ENCODE measurements at places on chromosomes 1 and 21.

DNA sequence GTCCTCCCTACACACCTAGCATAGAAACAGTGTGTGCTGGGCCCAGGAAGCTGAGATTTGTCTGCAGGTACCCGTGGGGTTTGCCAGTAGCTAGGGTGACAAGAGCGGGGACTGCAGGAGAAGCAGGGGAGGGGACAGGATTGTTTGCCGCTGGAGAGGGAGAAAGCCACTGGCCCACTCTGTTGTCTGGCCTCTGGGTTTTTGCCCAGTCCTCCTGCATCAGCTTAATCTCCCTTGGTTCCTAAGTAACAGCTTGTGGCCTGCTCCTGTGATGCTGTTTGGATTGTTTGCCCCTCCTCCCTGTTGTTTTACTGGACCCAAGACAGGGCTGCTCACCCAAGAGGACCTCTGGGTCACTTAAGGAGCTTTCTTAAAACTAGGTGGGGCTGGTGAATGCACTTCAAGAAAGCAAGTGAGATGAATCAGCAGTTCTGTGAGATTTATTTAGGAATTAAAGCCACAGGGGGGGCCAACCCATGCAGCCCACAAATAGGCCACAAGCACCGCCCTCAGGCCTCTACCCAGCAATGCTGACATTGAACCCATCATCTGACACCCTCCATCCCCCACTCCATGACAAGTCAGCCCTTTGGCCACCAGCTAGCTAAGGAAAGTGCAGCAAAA is 142.8 kb downstream of the ZZZ3 start:
- no peak for DNase-seq

GRCh38 chr1:24421502-24421901 is 5.9 kb downstream of the NIPAL3 start:
- no peak for DNase-seq

DNA sequence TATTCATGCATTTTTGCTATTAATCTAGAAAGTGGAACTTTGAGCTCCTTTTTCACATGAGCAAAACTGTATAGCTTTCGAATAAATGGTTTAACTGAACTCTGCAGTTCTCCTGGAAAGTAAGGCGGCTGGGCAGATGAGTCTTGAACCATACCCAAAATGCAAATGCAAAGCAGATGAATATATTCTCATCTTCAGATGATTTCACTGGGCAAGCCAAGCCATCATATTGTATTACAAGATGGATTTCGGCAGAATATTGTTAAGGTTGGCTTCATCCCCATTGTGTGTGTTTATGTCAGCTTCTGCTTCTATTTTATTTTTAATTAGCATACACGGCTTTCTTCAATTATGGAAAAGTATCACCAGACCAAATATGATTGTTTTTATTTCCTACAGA is 209.6 kb downstream of the GREM2 start:
- DNase-seq = no peak

- no peak for DNase-seq
Observed at GRCh38 chr1:67939186-67939743, 106.0 kb upstream of the GNG12 start.

GRCh38 chr1:228161362-228161761 is 4.2 kb upstream of the IBA57 start:
- no peak for DNase-seq

DNA sequence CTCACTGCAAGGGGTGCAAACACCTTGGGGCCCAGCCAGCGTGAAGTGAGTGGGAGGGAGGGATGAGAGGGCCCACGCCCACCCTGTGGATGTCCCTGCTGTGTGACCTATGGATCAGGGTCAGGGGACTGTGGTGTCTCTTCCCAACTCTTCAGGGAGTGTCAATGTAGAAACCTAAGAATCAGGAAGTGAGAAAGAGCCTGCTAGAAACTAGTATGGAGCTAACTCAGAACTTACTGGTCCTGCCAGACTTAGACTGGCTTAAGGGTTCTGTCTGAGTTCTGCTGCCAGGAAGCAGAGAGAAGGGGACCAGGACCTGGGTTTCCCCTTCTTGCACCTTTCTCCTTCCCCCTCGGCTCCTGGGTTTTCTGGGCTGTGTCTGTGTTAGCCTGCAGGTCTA is 1.8 kb upstream of the IL10 start:
- DNase-seq = no peak

- no peak for DNase-seq
Observed at GRCh38 chr1:174969977-174970376, 29.8 kb upstream of the CACYBP start.

DNA sequence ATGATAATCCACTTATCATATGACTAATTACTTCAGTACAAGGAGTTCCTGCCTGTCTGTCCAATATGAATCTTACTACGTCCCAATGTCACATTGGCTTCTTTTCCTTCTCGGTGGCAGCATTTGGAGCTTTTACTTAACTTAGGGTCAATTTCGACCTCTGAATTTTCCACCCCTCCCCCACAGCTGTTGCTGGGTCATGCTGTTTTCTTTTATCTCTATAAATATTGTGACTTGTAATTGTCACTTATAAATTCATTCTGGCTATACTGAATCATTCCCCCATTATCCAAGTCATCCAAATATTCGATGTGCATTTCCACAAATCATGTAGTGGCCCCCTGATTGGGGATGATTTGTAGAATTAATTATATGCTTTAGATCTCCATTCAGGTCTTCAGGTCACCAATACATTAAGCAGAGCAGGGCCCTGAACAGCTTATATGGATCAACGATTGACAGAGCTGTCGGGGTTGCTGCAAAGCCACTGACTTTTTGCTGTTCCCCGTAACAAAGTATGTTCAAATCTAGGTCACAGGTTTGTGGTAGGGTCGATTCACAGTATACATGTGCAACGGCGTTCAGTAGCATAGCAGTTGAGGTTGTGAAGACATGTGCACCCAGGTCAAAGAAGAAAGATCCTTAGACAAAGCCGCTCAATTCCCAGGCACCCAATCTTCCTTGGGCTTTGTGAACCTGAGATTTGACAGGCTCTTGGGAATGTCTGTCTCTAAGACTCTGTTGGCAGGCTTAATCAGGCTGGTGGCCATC is 18.3 kb upstream of the RNU1-4 start:
- DNase-seq = no peak

GRCh38 chr1:54107131-54107530 is 45.7 kb downstream of the CDCP2 start:
- DNase-seq = no peak

DNA sequence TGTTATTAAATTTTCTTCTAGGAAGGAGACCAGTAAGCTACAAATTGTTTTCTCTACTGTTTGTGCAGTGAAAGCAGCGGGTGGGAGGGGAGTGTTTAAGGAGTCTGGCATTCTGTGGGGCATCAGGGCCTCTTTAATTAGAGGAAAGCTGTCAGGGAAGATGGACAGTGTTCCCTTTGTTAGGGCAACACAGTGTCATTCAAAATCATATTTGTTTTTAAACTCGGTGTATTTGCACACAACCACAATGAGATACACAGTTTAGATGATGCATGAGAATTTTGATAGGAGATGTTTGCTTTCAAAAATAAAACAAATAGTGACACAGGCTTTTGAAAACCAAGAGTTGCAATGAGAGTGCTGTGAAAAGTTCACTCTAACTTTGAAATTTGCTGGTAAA is 15.1 kb upstream of the ST6GALNAC3 start:
- DNase-seq = no peak

- DNase-seq = no peak
Observed at GRCh38 chr1:96522927-96523326, 198.7 kb upstream of the PTBP2 start.

GRCh38 chr1:94025383-94026340 is 95.3 kb downstream of the ABCA4 start:
- DNase-seq = no peak

- no peak for DNase-seq
Observed at GRCh38 chr1:72837781-72838180, 555.4 kb upstream of the NEGR1 start.

- no peak for DNase-seq
Observed at GRCh38 chr1:248861616-248862015, 2.7 kb upstream of the ZNF692 start.

DNA sequence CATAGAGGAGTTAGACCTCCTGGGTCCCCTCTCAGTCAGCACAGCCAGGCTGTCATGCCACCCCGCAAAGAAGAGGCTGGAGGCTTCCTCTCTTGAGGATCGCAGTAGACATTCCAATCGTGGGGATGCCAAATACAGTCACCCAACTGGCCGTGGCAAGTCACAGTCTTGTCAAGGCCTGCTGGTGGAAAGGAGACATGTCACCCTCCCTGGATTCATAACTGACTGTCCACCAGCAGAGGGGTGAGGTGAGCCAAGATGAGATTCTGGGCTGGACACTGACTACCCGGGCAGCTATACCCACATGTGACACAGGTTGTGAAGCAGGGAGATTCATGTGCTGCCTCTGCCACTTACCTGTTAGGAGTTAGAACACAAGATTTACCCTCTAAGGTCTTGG is 123.5 kb upstream of the NGF start:
- peak; percentile 68 for DNase-seq

DNA sequence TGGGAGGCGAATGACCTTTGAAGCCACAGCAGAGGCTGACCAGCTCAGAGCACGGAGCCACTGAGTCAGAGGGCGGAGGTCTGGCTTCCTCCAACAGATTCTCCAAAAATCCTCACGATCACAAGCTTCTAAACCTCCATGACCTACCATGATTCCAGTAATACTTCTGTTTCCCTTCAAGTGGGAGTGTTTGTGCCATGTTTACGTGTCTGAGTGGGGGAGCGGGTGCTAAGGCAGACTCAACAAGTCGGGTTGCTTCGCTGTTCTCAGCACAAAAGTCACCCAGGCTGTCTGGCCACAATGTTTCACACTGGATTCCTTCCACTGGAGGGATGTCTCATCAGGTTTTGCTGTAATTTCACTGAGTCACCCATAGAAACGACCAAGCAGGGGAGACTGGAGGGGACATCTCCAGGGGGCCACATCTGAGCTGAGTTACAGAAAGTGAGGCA is 86.2 kb downstream of the SLC66A1 start:
- DNase-seq = no peak

- no peak for DNase-seq
Observed at GRCh38 chr21:37165586-37165985, 92.5 kb downstream of the TTC3 start.

DNA sequence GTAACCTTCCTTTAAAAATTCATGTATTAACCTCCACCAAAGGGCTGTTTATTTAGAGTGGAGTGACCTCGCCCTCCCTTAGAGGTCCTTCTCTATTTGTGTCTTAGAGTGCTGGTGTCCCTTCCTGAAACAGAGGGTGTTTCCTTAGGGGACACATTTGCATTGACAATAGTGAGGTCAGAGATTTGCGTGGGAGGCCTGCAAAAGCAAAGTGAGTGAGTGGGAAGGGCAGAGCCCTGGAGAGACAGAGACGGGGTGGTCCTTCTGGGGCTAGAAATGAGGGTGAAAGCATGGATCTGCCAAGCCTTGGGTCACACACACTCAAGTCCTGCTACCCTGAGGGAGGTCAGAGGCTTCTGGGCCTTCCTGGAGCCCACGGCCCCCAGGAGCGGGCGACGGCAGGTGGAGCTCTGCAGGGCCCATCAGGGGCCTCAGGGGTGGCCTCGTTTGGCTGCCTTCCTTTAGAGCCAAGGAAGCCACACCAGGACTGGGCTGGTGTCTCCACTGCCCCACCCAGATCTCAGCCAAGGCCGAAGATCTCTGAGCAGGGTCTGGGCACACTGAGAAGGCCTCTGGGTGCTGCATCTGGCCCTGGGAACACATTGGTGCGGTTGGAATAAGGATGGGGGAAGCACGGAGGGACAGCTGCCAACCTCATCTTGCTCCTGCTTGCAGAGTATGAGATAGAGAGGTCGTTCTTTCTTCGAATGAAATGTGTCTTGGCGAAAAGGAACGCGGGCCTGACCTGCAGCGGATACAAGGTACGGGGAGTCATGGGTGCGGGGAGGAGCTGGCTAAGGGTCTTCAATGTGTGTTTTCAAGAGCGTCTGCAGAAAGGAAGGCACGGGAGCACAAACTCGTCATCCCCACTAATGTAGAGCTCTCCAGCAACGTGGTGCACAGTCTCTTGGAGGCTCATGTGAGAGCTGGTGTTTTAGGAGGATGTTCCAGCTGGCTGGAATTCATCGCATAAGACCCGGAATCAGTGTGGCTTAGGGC is 23.8 kb downstream of the SIM2 start:
- DNase-seq = no peak

GRCh38 chr21:17451364-17451891 is 61.4 kb upstream of the CXADR start:
- no peak for DNase-seq

GRCh38 chr21:35825370-35826353 is 234.7 kb downstream of the SETD4 start:
- DNase-seq = no peak

GRCh38 chr1:108972951-108973350 is 9.7 kb upstream of the CLCC1 start:
- DNase-seq = no peak

DNA sequence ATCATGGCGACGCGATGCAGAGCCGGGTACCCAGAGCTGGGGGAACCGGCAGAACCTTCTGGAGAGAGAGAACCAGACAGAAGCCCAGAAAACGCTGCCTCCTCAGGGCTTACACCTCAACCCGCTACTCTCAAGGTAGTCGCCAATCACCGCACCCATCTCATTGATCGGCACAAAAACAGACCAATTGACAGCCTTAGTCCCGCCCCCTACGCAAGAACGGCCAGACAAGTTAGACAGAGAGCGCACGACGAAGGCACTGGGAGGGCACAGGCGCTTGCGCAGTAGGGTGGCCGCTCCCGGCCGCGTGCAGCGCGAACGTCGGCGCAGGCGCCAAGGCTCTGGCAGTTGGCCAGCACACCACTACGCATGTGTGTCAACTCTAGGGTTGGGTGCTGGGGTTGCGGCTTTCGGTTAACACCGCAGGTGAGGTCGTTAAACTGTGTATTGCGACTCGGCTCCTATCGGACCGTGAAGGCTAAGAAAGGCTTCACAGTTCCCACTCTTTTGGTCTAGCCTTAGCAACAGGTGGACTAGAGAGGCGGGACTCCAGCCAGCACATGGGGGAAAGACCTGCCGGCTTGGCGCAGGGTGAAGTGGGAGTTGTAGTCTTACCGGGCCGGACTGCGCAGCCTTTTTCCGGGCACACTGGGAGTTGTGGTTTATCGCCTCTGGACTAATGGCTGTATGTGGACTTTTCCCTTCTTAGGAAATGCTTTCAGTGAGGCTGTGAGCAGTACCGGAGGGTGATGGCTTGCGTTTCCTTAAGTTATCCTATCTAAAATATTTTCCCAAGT is at the start of the genes CCT3 and TSACC:
Gene CCT3 (minus strand): TSS at position 113 of the 797 bp plus-strand sequence. CDS start 108 bp downstream, at position 5.
Gene TSACC (plus strand): TSS at position 347 of the 797 bp plus-strand sequence. CDS start 1,232 bp downstream, outside the sequence.
- DNase-seq = peak; percentile 99

DNA sequence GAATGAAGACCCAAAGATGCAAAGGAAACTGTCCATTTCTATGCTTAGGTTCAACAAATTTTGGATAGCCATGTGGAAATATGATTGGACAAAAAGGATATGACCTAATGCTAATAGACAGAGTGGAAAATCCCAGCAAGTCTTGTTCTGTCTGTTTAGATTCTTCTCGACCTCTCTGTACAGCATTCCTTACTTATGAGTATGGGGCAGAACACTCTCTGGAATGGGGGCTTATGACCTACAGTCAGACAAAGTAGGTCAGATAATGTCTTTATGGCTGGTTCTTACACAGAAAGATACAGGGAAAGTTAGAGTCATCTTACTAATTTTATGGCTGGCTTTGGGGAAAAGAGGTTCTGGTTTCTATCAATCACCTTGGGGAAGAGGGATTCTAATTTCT is 2.8 kb downstream of the GCSAML start:
- DNase-seq = no peak

All from lower leg skin (tissue), 4 donors.